NCI-H2107 (cell line): ENCODE measurements at places on chromosomes 4 and X.

DNA sequence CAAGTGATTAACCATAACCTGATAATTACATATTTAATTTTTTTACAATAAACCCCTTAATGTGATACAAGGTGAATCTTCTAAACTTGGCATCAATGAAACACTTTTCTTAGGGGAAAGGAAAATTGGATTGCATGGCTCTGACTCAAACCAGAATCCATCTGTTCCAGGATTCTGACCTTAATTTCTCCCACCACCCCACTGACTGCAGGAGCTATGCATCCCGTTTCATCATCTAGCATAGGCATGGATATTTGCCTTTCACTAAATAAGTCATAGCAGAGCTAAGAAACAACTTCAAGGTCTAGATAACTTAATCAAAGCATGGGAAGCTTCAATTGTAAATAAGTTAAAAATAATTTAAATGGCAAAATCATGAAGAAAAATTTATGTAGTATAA lies 156.3 kb downstream of the BTC start:
- DNase-seq, result no peak

DNA sequence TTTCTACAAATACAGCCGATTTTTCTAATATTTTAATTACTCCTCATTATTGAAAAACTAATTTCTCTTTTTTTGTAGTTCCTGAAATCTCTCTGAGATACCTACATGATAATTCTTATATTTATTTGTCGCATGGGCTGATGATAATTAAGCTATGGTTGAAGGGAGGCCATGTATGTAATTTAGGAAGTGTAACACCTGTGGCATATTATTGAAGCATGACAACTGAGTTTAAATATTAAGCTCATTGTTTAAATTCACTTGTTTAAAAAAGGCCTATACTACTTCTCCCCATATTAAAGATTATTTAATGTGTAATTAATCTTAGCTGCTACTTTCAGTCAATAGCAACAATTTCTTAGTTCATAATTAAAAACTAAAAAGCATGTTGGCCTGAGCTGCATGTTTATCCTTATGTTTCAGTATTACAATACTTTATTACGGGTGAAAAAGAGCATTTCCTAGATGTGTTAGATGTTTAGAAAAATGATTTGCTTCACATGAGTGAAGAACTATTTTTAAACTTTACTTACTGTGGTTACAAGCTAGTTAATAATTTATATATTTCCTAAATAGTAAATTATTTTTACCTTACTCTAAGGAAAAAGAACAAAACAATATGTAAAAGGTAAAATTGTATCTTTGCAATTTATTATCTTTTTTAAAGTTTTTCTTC lies 122.4 kb downstream of the RAP1GDS1 start:
- DNase-seq, result no peak

- DNase-seq, result no peak
These were observed 38.8 kb downstream of the EFNB1 start for GRCh38 chrX:68867458-68868112.

- DNase-seq, result no peak
These were observed 116.0 kb downstream of the COL25A1 start for GRCh38 chr4:109186458-109186945.

GRCh38 chr4:1183985-1184773 lies 11.8 kb upstream of the SPON2 start:
- no peak for DNase-seq

DNA sequence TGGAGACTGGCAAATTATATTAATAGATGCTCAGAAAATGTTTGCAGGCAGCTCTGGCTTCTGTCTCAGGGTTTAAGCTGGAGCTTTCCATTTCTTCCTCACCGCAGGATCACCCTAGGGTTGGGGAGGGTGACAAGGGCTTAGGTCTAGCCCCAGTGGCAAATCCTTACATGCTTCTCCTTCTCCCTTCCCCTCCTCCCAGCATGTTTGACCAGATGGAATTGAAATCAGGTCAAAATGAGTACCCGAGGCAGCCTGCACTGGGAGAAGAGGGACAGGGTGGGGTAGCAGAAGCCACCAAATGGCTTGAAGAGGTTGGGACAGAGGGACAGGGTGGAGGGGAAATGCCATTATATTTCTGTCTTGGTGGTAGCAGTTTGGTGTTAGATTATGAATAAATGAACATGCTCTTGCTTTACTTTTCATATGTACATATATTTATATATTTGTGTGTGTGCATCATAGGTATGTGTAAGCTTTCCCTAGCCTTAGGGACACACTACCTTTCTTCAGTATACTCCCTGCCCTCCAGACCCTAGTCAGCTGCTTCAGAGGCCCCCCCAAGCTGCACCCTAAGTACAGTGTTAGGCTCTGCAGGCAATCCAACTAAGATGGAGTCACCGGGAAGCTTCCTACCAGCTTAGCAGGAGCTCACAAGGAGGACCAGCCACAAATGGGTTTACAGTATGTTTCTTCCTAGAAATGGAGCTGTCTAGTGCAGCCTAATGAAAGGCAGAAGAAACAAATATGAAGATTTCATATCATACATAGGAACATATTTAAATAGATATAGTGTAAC lies 1.8 kb downstream of the TMEM35A start:
- no peak for DNase-seq

DNA sequence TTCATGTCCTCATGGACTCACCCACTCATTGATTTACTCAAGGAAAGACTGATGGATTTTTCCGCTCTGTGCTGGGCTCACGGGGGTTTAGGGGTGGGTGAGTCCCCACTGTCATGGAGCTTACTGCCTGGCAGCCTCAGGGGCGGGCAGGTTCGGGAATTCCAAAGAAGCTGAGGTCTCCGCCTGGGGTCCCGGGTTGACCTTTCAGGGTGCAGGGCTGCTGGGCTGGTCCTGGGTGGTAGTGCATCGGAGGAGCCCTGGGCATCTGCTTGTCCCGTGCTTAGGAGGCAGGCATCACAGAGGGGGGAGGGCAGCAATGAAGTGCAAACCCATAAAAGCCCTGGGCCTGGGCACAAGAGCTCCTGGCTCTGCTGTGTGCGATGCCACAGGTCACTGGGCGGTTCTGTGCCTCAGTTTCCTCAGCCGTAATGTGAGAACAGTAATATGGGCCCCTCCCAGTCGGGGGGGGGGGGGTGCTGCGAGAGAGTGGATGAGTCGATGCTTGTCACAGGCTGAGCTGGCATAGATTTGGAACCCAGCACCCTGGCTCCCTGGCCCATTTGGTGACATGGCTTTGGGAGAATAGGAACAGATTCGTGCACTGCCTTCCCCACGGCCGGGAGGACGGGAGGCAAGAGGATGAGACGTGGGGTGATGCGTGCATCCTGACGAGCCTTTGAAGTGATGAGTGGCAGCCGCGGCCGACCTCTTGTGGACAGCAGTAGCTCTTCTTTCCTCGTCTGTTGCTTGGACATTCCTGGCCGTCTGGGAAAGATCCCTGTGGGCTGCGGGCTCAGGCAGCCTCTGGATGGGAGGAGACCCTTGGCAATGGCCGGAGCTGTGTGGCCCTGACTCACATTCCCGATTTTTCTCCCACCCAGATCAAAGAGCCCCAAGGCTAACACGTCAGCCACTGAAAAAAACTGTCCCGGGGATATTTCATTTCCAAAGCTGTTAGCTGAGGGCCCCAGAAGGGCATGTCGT lies 42.0 kb downstream of the PSAPL1 start:
- DNase-seq, result no peak

GRCh38 chr4:13970349-13970748 lies 342.8 kb upstream of the BOD1L1 start:
- no peak for DNase-seq

- no peak for DNase-seq
These were observed 49.1 kb downstream of the DHRSX start for GRCh38 chrX:2451501-2452316.

DNA sequence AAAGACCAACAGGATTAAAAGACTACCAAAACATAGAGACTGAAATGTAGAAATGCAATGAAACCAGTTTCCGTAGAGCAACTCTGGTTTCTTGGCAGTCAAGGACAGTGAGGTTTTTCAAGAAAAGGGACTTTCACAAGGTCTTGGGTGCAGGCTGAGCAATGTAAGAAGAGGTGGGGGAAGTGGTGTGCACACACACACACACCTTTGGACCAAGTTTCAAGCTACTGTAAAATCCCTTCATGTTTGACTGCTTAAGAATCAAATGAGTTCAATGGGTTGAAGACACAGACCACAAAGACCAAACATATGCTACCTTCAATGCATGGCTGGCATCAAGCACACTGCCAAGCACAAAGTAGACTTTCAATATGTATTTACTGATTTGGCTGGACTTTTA lies 17.8 kb upstream of the MCF2 start:
- no peak for DNase-seq

GRCh38 chrX:119541188-119541587 lies 24.0 kb downstream of the STEEP1 start:
- DNase-seq, result no peak

DNA sequence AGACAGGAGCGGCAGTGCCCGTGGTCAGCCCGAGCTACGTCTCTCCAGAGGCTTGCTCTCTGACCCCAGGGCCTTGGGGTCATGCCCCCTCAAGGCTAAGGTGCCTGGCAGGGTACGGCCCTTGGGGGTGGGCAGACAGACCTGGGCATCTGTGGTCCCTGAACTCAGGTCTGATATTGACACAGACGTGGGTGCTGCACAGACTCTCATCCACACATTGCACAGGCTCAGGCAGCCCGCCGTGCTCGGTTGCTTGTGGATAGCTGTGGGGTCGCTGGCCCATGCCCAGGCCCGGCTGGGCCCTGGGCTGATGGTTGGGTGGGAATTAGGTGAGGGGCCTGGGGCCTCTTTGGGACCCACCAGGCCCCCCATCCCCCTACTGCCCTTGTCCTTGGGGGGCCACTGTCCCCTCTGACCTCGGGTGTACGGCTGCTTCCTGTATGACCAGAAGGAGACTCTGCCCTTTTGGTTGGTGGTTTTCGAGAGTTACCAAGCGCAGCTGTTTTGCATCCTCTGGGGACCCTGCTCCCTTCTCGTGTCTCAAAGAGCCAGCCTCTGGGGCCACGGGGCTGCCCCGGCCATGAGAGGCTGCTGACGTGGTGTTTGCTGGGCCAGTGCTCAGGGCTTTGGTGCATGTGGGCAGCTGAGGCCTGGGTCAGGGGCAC lies 10.1 kb downstream of the FGFRL1 start:
- DNase-seq, result no peak

- DNase-seq, result no peak
These were observed 28.3 kb downstream of the FGFRL1 start for GRCh38 chr4:1039493-1040343.

- DNase-seq, result no peak
These were observed 27.1 kb upstream of the IGFBP7 start for GRCh38 chr4:57137261-57137660.

DNA sequence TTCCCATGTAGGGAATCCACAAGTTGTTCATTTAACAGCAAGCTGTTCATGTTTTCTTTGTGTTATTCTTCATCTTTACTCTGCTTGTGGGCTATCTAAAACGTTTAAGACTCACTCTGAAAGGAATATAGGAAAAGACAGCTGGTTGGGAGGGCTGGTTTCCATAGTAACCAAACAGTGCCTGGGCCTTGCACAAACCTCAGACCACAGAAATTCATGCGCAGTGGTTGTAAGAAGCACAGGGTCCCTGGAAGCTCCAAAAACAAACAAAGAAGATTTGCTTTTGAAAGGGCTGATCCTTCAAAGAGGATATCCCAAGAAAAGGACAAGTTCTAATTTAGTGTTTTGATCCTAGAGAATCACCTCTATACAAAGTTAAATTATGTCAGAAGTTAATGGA lies 7.8 kb downstream of the SERTM2 start:
- no peak for DNase-seq

- no peak for DNase-seq
These were observed 2.0 kb upstream of the SH3BP2 start for GRCh38 chr4:2790583-2791517.

- no peak for DNase-seq
These were observed 13.9 kb upstream of the PRDM8 start for GRCh38 chr4:80183250-80184052.

GRCh38 chrX:16082470-16083085 lies 40.8 kb upstream of the GRPR start:
- no peak for DNase-seq

DNA sequence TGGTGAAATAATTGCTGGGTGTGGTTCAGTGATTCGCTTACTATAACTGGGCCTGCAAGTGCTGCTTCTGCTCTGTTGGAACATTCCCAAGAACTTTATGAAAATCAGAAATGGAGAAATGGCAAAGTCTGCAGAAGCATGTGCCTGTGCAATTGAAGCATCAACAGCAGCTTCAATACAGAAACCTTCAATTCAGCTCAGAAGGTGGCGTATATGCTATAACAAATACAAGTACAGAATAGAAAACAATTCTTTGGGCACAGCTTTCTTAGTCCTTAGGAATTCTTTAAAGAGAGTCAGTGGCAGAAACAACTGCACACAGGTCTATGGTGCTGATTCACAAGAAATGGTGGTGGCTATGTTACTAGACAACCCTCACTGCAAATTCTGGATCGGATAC lies 18.0 kb upstream of the PDHA2 start:
- DNase-seq, result no peak

DNA sequence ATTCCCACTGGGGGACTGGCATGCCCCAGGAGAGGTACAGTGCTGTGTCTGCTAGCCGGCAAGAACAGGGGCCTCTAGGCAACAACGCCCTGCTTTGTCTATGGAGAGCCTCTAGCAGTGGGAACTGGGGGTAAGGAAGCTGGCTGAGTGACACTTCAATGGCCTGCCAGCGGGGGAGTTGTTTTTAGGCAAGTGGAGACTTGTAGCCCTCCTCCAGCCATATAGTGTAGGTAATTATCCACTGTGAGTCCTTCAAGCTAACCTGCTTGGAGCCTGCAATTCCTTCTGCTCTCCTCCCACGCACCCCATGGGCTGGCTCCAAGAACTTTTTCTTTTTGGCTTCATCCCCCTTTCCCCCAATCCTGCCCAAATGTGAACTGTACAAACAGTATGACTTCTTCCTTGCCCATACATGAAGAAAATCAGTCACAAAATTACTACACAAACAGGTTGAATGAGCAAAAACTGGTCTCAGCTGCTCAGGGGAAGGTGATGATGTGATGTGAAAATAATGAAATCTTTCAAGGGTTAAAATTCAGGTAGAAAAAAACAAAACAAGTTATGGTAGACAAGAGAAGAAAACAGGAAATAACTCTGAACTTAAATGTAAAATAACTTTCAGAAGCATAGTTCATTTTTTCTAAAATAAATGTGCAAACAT lies 33.1 kb downstream of the LEF1 start:
- DNase-seq, result no peak

DNA sequence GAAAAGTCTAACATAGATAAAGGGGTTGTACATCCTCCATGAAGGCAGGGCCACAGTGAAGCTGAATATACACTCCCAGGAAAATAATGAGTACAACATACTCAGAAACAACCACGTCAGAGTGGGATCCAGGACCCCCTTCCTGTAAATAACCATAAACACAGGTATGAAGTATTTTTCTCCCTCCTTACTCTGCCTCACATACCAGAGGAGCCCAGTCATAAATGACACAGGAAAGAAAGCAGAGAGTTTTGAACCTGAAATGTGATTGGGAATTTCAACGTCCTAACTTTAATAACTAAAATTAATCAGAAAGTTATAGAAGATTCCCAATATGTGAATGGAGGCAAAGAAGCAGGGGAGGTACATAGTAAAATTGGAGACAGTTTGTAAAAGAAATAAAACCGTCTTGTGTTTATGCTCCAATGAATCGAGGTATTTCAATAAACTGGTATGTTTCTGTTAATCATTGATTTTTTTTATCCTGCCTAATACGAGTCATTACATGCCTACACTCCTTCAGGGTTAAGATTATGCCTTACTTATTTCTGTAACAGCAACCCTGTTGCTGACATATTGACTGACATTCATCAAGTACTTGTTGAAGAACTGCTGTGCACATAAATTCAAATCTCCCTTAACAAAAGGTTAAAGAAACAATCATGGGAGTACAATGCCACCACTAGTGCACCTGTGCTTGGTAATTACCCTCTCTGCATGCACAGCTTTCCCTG lies 431.3 kb downstream of the KCNIP4 start:
- no peak for DNase-seq

GRCh38 chrX:46860557-46860956 lies 23.7 kb downstream of the RP2 start:
- DNase-seq, result no peak
